ENCODE measurements at places on chromosomes 11 and 22.
A peak's percentile ranks its signal among the peaks of the same experiment; 100 is the strongest.

DNA sequence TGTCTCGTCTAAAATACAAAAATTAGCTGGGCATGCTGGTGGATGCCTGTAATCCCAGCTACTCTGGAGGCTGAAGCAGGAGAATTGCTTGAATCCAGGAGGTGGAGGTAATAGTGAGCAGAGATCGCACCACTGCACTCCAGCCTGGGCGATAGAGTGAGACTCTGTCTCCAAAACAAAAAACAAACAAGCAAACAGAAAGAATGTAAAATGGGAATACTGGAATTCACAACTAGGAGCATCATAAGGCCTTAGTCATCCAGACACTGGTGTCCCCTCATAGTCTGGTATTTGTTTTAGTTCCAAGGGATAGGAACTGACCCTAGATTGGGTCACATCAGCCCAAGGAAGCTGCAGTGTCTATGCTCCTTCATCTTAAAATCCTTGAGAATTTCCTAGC lies 520.8 kb downstream of the NELL1 start:
- no peak for DNase-seq

DNA sequence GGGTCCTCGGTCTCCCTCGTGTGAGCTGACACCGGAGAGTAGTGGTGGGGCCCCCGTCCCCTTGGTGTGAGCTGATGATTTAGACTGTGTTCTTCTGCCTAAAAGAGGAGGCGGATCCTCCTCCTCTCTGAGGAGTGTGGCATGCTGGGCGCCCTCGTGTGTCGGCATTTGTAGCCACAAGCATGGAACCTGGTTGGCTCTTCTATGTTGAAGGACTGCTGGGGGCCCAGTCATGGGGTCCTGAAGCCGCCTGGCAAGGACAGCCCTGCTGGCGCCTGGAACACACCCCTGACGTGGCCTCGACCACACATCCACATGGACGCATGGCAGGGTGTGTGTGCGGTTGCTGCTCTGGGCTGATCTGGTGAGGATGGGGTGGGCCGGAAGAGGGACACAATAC lies 50.2 kb downstream of the AP2A2 start:
- DNase-seq, result peak; percentile 44

DNA sequence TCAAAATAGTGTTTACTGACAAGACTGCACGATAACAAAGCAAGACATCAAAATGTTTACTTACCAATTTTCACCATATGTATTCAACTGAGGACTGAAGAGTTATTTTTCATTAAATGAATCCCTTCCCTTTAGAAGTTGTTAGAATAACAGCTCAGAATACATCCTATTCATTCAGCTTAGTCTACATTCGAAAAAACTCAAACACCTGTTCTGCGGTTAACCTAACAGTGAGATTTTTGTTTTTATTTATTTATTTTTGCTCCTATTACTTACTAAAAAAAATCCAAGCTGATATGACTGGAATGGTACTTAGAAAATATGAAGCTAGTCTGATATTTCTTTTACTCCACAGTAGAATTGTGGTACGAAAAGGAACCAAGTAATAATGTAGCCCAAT lies 10.0 kb downstream of the KCNA4 start:
- no peak for DNase-seq

GRCh38 chr22:40241200-40241763 lies 63.6 kb downstream of the TNRC6B start:
- no peak for DNase-seq

- DNase-seq, result no peak
Observed at GRCh38 chr22:45124176-45124847, 39.4 kb upstream of the NUP50 start.

DNA sequence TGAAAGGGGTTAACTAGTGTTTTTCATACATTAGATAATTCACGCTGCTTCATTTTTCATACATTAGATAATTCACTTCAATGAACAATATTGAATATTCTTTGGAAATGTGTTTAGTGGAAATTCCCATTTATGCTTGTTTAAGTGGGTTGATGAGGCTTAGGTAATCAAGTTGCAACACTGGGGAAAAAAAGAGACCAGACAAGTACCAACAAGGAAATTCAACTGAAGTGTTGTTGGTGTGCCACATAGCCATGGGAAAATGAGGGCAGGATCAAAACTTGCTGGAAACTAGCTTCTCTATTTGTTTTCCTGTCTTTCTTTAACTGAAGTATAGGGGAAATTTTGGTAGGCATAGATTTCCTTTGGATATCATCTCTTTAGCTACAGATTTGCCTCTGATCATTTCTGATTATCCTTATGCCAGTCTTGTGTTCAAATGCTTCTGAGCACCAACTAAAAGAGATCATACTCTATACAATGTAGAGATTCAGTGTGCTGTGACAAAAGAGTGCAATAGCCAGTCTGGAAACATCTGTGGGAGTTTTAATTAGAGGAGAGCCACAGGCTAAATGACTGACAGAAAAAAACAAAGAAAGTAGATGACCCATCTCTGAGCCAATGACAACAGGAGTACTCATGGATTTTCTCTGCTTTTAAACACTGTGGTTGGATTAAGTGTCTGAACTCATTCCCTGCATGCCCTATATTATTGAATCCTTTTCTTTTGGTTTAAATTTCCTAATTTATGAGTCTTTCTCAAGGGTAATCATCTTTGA lies 67.6 kb upstream of the CTSC start:
- no peak for DNase-seq

GRCh38 chr11:120126620-120127019 lies 11.3 kb downstream of the TRIM29 start:
- no peak for DNase-seq

GRCh38 chr22:30238136-30238535 lies 8.4 kb downstream of the LIF start:
- no peak for DNase-seq

GRCh38 chr11:67372993-67373647 lies at the start of gene CLCF1:
CLCF1 (minus strand) TSS chr11:67373598; CDS start chr11:67373539, 59 bp downstream.
- DNase-seq, result peak; percentile 72

DNA sequence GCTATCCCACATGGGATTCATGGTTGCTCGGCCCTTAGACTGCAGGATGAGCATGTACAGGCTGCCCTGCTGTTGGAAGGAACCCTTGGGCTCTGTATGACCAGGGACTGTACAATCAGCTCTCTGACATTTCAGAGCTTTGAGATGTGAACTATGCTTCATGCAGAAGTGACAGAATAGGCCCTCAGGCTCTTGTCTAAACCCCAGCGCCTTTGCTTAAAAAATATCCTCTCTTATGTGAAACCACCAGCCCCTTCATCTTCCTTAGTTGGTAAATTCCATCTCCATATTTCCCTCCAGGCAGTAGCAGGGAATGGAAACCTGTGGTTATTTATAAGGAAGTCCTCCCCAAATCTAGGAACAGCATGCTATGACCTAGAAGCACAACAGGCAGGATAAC lies 78.9 kb upstream of the PLET1 start:
- DNase-seq, result no peak

DNA sequence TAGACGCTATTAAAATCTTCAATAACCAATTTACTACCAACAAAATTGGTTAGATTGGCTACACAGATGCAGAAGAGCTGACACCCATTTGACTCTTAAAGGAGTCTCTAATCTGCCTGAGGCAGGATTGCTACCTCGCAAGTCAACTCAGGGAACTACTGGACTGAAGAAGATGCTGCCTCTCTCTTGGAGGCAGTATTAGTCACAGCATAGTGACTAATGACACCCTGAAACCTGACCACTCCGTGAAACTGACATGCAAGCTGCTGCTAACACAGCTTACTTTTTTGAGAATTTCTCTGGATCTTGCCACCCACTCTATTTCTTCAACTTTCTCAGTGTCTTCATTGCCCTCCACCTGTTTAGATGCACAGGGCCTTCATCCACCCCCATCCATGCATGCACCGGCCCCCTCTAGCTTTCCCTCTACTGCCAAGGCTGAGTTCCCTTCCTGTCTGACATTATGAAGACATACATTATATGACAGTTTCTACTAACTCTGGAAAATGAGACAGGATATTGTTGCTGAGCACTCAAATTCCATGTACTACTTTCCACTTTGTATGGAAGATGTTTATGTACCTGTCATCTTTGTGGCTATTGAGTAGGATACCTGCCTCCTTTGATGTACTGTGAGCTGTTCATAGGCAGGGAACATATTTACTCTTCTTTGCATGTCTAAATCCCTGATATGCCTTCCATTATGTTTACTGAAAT lies 183.2 kb downstream of the MSANTD4 start:
- peak; percentile 58 for DNase-seq

- peak; percentile 95 for DNase-seq
Observed at GRCh38 chr11:79244241-79244772, 196.5 kb downstream of the TENM4 start.

DNA sequence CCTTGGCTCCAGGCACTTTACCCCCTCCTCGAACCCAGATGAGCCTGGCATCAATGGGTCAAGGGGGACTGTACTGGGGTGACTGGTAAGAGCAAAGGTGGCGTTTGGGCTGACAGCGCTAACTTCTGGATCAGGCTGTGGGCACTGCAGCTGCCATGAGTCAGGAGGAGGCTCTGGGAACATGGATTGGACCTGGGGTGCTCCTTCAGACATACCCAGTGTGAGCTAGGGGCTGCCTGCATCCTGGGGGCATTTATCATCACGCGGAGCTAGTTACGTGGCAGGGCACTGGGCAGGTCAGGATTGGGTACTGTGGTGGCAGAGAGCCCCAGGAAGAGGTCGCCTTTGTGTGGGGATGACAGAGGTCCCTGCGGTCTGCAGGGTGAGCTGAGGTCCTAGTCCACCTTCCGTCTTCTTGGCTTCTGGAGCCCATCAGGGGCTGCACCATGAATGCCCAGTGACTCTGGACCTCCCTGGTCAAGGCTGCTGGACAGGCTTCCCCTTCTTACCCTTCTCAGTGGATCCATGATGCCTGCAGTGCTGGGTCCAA lies 13.1 kb downstream of the GRIK4 start:
- no peak for DNase-seq

DNA sequence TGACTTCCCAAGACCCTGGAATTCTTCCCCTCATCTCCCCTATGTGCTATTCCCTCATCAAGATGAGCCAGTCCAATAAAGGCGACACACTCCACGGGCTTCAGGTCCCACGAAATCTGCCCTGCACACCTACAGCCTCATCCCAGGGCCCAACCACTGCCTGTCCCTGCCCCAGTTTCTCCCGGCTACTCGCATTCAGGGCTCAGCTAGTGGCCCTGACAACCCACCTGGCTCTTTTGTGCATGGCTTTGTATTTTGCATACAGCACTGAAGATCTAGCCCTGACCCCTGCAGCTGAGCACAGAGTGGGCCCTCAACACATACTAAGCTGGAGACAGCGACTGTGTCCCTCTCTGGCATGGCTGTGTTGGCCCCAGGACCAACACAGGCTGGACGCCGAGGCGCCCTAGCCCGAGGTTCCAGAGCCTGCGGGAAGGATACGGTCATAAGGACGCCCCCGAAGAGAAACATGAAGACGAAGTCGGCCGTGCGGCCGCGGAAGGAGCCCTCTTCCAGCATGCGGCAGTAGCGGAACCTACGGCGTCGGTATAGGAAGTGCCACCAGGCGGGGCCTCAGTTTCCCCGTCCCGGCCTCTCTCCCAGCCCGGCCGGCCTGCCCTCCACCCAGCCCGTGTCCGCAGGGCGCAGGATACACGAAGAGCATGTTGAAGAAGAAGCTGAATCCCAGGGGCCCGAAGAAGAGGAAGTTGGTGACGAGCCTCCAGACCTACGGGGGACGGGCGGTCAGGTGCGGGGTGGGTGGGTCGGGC lies 710 bp downstream of the DERL3 start:
- no peak for DNase-seq

GRCh38 chr11:27241311-27242122 lies 121.5 kb downstream of the CCDC34 start:
- peak; percentile 97 for DNase-seq

DNA sequence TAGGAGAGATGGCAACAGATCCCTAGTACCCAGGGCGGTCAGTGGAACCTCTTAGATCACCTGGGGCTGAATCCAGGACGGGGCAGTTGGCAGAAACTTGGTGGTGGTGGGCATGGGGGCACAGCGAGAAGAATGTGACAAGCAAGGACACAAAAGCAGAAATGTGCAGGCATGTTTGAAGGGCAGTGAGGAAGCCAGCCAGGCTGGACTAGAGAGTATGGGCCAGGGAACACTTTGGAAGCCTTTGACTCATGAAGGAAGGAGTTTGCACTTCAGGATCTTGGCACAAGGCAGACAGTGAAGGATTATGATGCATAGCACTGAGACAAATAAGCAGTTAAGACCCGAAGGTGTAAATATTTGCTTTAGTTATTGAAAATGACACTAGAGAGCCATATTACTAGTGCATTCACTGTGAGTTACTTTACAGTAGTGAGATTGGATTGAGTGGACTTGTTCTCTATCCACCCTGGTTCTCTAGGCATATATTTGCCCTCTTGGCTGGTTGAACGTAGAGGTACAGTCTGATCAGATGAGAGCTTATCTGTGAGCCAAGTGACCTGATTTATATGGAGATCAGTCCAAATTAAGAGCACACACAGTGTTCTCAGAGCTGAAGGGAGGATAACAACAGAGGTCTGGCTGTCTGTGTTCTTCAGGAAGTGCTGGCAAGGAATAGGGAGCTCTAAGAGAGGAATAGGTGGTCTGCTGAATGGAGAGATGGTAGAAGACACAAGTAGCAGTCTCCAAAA lies 210.4 kb downstream of the SNX19 start:
- no peak for DNase-seq

DNA sequence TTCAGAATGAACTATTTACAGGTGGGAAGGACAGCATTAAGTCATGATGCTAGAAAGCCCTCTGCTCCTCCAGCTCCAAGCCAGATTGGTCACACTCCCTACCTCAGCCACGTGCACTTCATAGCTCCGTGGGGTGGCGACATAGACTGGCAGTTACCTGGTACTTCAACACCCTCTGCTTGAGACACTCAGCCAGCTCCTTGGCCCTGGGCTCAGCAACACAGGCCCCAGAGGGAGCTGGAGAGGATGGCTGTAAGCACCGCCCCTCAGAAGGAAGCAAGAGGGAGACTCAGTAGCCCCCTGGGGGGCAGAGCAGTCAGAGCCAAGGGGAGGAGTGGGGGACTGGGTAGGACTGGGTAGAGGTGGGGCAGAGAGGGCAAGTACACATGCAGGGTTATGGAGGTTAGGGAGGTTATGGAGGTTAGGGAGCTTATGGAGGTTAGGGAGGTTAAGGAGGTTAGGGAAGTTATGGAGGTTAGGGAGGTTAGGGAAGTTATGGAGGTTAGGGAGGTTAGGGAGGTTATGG lies 102.1 kb upstream of the BID start:
- no peak for DNase-seq

DNA sequence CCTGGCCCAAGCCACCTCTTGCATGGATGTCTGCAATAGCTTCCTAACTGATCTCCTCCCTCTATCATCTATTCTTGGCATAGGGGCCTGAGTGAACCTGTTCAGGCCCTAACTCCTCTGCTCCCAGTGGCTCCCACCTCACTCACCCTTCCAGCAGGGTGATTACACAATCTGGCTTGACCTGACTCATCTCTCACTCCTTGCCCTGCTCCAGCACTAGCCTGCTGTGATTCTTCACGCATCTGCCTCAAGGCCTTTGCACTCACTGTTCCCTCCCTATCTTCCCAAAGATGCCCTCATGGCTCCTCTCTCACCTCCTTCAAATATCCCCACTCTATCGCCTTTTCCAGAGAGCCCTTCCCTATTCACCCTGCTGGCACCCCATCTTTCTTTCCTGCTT lies 10.5 kb downstream of the SCN4B start:
- no peak for DNase-seq

GRCh38 chr22:46622081-46622521 lies 1.9 kb downstream of the GRAMD4 start:
- no peak for DNase-seq

Data from fibroblast of skin of right biceps (primary cell).